Mesendoderm (in vitro differentiated cells): ENCODE measurements at places on chromosomes 6 and 20.

DNA sequence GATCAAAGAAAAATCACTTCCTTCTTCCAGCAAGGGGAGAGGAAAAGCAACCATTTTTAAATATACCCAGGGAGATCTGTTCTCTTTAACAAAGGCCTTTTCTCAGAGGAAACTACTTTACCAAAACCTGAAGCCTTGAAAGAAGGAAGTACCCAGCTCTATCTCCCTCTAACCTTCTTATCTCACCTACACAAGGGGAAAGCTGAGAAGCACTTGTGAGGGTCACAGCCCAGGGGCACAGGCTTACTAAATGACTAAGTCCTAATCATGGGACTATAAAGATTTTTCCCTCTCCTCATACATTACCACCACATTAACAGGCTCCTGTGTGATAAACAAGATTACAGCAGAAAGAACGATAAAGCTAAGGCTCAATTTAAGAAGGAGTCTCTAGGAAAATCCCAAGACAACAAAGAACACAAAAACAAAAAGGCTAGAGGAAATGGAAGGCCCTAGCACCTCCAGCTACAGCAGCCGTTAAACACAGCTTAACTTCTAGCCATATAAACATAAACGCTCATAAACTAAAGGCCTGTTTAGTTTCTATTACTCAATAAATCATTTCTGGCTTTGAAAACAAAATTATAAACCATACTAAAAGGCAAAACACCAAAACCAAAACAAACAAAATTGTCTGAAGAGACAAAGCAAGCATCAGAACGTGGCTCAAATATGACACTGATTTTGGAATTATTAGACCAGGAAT is 284.9 kb upstream of the ECI2 start:
- H3K27ac ChIP-seq = no peak overlapping the region
- H3K36me3 ChIP-seq = no peaks in the 10 kb centered on the region
- H3K4me3 ChIP-seq = no peak overlapping the region
- peak; percentile 19 for DNase-seq
- H3K4me1 ChIP-seq = no peaks in the 10 kb centered on the region

DNA sequence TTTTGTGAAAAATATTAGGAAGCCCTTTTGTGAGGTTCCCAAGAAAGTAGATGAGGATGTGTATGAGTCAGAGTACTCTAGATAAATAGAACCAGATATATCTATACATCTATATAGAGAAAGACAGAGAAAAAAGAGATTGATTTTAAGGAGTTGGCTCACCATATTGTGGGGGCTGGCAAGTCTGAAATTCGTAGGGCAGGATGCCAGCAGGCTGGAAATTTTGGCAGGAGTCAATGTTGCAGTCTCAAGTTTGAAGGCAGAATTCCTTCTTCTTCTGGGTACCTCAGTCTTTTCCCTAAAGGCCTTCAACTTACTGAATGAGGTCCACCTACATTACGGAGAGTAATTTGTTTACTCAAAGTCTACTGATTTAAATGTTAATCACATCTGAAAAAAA is 65.3 kb upstream of the SAMD3 start:
- H3K36me3 ChIP-seq = no peaks in the 10 kb centered on the region
- no peak overlapping the region for H3K27ac ChIP-seq
- H3K4me1 ChIP-seq = no peaks in the 10 kb centered on the region
- H3K27me3 ChIP-seq = no peaks in the 10 kb centered on the region
- no peak overlapping the region for H3K4me3 ChIP-seq

- no peaks in the 10 kb centered on the region for H3K27me3 ChIP-seq
- no peak overlapping the region for H3K27ac ChIP-seq
- H3K4me3 ChIP-seq = no peak overlapping the region
- H3K4me1 ChIP-seq = no peaks in the 10 kb centered on the region
- DNase-seq = no peak
- no peaks in the 10 kb centered on the region for H3K36me3 ChIP-seq
Observed at GRCh38 chr20:48215536-48215935, 430.3 kb upstream of the SULF2 start.

GRCh38 chr6:125528621-125529041 is 220.8 kb upstream of the HEY2 start:
- peak overlapping the region; percentile 20 for H3K27ac ChIP-seq
- H3K36me3 ChIP-seq = no peaks in the 10 kb centered on the region
- H3K4me1 ChIP-seq = peaks cover 14% of the 10 kb centered on the region
- H3K4me3 ChIP-seq = no peak overlapping the region
- DNase-seq = peak; percentile 97
- no peaks in the 10 kb centered on the region for H3K27me3 ChIP-seq

DNA sequence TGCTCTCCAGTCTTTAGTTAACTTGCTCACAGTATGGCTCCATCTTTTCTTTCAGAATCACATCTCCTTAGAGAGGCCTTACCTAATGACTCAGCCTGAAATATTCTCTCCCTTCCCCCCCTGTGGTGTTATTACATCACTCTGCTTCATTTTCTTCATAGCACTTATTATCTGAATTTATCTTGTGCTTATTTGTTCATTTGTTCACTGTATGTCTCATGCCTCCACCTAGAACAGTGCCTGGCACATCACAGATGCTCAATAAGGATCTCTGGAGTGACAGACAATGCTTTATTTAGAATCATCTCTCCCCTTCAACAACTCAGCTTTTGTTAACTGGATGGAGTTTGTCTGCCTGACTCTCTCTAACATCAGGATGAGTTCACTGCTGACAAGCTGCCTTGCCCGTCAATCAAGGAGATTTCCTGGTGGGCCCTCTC is 96.6 kb upstream of the MAN1A1 start:
- H3K4me3 ChIP-seq = no peak overlapping the region
- no peak overlapping the region for H3K27ac ChIP-seq
- no peaks in the 10 kb centered on the region for H3K36me3 ChIP-seq
- H3K27me3 ChIP-seq = no peaks in the 10 kb centered on the region
- H3K4me1 ChIP-seq = no peaks in the 10 kb centered on the region
